ENCODE measurements at places on chromosomes 6 and 20. TPM values are rescaled to one million over a fixed set of nuclear protein-coding genes. Genes with fewer than 3 reads are reported as not detected.

LAMA4 gene
- 5.6 TPM for total RNA-seq

DNA sequence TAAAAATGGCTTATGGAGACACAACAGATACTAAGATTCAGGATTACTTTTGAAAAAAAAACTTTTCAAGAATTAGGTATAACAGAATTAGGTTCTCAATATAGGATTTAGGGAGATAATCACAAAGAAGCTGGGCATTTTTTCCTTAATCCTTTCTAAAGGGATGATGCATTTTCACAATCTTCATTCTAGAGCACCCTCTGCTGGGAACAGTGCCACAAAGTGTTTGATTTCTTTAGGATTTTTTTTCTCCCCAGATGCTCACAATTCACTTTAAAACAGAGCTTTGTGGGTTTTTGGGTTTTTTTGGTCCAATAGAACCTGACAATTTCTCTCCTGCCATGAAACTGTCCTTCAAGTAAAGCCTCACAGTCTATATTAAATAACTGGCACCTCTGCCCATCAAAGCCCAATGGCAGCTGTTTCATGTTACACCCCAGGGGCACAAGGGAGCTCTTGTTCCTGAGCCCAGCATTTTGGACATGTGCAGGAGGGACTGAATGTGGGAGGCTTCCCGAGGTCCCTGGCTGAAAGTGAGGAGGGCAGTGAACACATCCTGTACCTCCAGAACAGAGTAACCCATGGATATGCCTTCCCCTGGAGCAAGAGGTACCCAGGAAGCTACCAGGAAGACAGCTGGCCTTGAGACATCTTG lies 39.7 kb downstream of the PREP start:
- DNase-seq, result no peak

GRCh38 chr20:13219327-13220193 lies 1.5 kb upstream of the ISM1 start:
- DNase-seq, result no peak

OR2H1 gene
- not detected for total RNA-seq

PPP1R3G gene
- total RNA-seq, result 2.1 TPM

GRCh38 chr6:167399599-167399998 lies 74.7 kb downstream of the TTLL2 start:
- no peak for DNase-seq

CNPY3 gene
- total RNA-seq, result 56.5 TPM

DNA sequence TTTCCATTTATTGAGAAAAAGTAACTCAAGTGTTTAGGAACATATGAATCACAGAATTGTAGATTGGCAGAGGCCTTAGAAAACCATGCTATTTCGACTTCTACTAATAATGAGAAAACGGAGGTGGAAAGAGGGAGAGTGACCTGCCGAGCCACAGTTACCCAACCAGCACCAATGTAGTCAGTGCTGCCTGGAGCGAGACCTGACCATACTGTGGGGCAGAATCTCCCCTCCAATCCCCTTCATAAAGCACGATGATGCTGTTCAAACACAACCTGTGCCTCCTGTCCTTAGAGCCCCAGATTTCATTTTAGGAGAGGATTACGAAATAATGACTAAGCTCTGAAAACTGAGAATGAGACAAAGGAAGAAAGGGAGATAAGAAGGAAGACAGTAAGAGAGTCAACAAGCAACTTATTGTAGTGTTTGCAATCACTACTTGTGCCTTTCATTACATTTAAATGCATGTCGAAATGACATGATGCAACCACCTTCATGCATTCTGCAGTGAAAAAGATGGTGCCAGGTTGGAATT lies 70.6 kb downstream of the ATXN1 start:
- no peak for DNase-seq

DNA sequence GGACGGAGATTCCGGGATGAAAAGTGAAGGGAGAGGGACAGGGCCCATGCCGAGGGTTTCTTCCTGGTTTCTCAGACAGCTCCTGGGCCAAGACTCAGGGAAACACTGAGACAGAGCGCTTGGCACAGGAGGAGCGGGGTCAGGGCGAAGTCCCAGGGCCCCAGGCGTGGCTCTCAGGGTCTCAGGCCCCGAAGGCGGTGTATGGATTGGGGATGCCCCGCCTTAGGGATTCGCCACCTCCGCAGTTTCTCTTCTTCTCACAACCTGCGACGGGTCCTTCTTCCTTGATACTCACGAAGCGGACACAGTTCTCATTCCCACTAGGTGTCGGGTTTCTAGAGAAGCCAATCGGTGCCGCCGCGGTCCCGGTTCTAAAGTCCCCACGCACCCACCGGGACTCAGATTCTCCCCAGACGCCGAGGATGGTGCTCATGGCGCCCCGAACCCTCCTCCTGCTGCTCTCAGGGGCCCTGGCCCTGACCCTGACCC lies 55.0 kb upstream of the HLA-A start:
- no peak for DNase-seq

GRCh38 chr20:51253280-51253679 lies 230.4 kb upstream of the KCNG1 start:
- no peak for DNase-seq

DNA sequence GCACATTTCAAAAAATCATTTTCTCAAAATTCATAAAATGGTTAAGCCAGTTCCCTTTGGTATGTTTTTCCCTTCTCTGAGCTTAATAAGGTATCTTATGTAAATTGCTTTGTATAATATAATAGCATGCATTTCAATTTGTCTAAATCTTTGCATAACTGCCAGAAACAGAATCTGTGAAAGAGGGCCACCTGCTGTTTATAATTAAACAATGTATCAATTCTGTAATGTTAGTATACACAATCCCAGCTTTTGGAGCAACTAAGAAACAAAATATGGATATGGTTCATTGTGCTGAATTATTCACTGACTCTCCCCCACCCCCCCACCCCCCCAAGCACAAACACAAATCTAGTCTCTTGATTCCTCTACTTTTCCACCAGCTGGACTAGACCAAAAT lies 54.8 kb downstream of the GPX5 start:
- no peak for DNase-seq

DNA sequence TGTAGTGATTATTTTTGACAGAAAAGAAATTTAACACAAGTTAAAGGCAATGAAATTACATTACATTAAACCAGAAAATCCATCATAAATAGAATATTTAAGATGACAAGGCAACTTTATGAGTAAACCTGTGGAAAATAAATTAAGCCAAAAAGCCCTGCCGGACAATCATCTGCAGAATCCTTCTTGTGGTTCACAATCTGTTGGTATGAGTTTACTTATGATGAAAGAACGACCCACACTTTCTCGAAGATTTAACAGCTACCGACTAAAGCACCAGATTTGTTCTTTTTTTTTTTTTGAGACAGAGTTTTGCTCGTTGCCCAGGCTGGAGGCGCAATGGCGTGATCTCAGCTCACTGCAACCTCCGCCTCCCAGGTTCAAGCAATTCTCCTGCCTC lies 21.4 kb downstream of the HDAC2 start:
- no peak for DNase-seq

- DNase-seq, result no peak
Observed at GRCh38 chr6:166360243-166361076, 18.1 kb upstream of the SFT2D1 start.

MOXD1 gene
- total RNA-seq, result 22.6 TPM

DNA sequence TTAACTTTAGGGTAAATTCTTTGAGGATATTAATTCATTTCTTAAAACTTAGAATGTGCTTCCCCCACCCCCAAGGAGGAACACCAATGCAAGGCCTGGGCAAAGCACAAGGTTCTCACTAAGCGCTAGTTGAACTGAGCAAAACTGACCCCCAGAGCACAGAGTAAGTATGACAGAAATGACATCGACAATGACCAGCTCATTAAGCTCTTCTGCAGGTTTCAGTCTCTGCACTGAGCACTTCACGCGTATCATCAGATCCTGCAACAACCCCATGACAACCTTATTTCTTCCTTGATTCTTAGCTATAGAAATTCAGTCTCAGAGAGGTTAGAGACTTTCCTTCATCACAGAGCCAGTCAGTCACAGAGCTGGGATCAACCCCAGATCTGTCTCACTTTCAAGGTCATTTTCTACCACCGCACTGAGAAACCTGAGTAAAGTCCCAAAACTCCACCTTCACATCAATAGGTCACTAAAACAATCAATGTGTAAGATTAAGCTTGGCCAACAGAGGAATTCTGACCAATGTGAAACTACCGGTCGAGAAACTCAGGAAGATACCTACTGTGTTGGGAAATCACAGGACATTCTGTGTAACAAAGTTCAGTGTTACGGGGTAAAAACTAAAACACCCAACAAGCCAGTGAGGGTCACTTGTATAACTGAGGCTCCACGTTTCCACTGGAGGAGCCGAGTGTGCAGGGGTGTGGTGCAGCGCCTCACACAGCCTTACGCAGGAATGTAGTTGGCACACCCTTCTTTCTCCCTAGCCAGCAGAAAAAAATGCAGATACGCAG lies 129.0 kb upstream of the FOXQ1 start:
- no peak for DNase-seq

DNA sequence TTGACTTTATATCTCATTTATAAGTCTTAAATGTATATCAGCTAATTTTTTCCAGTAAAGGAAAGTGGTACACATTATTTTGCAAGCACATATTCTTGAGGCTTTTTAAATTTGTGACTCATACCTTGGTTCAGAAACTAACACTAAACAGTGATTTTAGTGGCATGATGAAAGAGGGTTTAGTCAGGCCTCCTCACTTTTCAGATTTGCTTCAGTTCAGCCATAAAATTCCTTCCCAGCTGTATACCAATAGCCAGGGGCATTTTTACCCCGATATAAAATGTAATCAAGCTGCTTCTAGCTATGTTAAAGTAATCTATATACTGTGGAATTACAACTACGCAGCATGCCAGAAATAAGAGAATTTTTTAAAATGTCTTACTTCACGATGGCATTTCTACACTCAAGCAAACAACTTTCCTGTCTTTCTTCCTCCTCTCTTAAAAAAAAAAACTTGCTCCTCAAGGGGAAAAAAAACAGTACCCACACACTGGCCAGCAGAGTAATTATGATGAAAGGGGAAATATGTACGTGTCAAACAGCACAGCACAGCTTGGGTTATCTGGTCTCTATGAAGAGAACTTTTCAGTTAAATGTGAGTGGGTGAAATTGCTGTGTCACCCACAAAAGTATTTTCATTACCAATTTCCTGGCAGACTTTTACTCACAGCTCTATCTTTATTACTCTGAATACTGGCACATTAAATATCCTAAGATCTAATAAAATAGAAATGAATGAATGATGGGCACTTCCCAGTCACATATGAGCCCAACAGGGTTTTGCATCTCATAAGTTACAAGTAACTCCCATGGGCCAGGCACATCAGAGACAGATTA lies 244.8 kb upstream of the TENT5A start:
- peak; percentile 62 for DNase-seq

GRCh38 chr6:21609881-21610329 lies 16.4 kb downstream of the SOX4 start:
- no peak for DNase-seq

SLC35B3 gene
- total RNA-seq, result 17.5 TPM

- DNase-seq, result no peak
Observed at GRCh38 chr6:100456908-100457235, 7.8 kb downstream of the SIM1 start.

ZNF184 gene
- 6.0 TPM for total RNA-seq

ADRM1 gene
- total RNA-seq, result 193 TPM

- DNase-seq, result no peak
Observed at GRCh38 chr6:138161338-138162110, at the start of gene ARFGEF3. ARFGEF3 (plus strand) TSS chr6:138161939; CDS start chr6:138162087, 148 bp downstream.

GRCh38 chr20:63495167-63495720 lies 3.6 kb downstream of the EEF1A2 start:
- no peak for DNase-seq

SRMS gene
- 0.48 TPM for total RNA-seq

GRCh38 chr6:91281901-91282300 lies 695.0 kb upstream of the MAP3K7 start:
- no peak for DNase-seq

GRCh38 chr6:160791459-160791858 lies 89.4 kb downstream of the PLG start:
- DNase-seq, result no peak

GLP1R gene
- 0.17 TPM for total RNA-seq

DNA sequence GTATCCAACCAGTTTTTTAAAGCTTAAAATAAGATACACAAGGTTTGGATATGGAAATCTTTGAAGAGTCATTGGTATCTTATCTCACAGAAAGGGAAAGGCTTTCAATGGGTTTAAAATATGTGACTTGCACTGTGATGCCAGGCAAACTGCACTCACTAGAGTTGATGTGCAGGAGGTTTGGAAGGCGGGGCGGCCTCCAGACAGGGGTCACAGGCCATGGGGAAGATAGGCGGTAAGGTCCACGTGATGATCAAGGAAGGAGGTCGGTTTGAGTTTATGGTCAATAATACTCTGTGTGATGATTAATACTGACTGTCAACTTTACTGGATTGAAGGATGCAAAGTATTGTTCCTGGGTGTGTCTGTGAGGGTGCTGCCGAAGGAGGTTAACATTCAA lies 9.5 kb upstream of the RAMACL start:
- DNase-seq, result no peak

ESR1 gene
- total RNA-seq, result not detected

POU5F1 gene
- 0.68 TPM for total RNA-seq

GRCh38 chr6:71197780-71198179 lies 90.8 kb upstream of the OGFRL1 start:
- no peak for DNase-seq

SMAP1 gene
- 27.5 TPM for total RNA-seq

GRCh38 chr20:47876311-47877088 lies 91.2 kb upstream of the SULF2 start:
- DNase-seq, result no peak

GRCh38 chr6:106677282-106677681 lies 47.9 kb downstream of the QRSL1 start:
- DNase-seq, result no peak

LCA5 gene
- total RNA-seq, result 5.1 TPM

GRCh38 chr6:119791736-119792135 lies 442.2 kb upstream of the MAN1A1 start:
- DNase-seq, result no peak

GRCh38 chr6:151096691-151097606 lies 142.8 kb upstream of the AKAP12 start:
- DNase-seq, result no peak

SOBP gene
- 1.8 TPM for total RNA-seq

DNA sequence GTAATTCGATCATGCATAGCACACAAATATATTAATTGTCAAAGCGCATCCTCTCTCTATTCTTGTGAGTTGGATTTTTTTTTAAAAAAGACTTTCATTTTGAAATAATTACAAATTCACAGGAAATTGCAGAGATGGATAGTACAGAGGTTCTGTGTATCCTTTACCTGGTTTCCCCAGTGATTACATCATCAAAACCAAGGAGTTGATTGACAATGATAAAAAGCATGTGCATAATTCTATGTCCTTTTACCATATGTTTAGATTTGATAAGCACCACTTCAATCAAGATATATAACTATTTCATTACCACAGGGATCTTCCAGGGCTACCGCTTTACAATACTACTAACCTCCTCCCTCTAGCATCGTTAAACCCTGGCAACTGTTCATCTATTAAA lies 40.2 kb downstream of the CCN2 start:
- no peak for DNase-seq

EEF1A2 gene
- 18.0 TPM for total RNA-seq
